T-helper 17 cell (primary cell): ENCODE measurements at places on chromosomes 7 and 10.

DNA sequence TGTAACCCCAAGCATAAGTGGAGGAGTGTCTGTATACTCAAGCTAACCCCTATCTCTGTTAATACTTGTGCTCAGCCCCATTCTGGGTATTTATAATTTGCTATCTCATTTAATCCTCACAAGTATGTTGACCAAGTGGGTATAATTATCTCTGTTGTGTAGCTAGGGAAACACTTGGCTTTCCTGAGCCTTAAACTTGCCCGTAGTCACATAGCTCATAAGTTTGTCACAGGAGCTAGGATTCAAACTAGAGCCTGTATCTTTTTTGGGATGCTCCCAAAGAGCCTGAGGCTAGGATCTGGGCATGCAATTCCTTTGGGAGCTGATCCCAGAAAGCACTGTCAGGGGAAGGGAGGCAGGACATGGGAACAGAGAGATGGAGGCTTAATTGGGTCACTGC, 377.4 kb downstream of the GALNT17 start:
- no peak for DNase-seq

GRCh38 chr7:1156782-1157535, 3.0 kb downstream of the ZFAND2A start:
- no peak for DNase-seq

GRCh38 chr7:28725045-28725642, 233.0 kb downstream of the TRIL start:
- DNase-seq = no peak

GRCh38 chr10:35711615-35712411, 69.7 kb upstream of the FZD8 start:
- no peak for DNase-seq
